Fibroblast of mammary gland (primary cell): ENCODE measurements at places on chromosomes 7 and 10.

GRCh38 chr7:27188386-27189294 lies 3.6 kb upstream of the HOXA11 start:
- no peak for DNase-seq

DNA sequence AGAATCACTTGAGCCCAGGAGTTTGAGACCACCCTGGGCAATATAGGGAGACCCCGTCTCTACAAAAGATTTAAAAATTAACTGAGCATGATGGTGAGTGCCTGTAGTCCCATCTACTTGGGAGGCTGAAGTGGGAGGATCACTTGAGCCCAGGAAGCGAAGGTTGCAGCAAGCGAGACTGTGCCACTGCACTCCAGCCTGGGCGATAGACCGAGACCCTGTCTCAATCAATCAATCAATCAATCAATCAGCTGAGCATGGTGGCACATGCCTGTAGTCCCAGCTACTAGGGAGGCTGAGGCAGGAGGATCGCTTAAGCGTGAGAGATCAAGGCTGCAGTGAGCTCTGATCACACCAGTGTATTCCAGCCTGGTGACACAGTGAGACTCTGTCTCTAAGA lies 40.5 kb downstream of the DNAJB12 start:
- DNase-seq, result no peak

DNA sequence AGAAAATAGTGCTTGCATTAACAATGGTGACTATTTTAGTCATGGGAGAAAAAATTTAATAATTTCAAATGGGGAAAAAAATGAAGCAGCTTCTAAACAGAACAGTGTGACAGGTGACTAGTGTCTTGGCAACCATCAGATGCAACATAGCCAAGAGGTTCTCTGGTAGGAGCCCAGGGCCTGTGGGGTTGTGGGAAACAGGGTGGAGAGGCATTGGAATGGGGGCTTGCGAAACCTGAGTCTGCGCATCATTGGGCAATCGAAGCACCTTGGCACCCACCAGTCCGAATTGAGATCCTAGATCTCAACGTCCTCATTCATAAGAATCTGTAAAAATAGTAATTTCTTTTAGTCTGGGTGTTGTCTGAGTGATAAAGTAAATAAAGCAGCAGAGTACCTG lies 19.2 kb upstream of the PARD3 start:
- DNase-seq, result no peak

DNA sequence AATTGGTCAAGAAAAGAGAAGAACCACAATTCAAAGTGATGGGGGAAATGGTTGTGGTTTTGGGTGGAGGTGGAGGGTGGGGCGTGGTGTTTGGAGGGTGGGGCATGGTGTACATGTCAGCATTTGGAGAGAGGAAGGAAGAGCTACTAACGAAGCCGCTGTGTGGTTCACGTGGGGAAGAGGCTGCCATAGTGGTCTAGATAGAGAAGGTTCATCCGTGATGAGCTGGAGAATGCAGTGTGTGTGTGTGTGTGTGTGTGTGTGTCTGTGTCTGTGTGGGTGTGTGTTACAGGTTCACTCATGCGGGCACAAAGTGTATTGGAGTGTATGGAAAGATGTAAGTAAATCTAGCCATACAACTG lies 6.1 kb upstream of the VCL start:
- DNase-seq, result no peak

DNA sequence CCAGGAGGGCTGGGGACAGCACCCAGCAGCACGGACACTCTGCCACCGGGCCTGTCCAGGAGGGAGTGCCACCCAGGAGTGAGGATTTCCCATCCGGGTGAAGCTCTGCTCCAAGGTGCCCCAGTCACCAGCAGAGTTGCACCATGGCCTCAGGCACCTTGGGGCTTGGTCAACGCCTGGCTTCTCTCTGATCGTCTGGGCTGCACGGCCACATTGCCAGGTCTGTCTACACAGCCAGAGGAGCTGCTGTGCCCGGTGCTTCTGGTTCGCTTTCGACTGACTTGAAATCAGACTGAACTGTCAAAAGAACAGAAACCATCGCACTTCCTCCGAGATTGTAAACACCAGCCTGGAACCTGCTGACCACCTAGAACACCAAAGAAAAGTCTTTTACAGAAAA lies 12.0 kb downstream of the SHH start:
- DNase-seq, result no peak

- DNase-seq, result no peak
These were observed 47.0 kb upstream of the AMPH start for GRCh38 chr7:38677981-38678697.

GRCh38 chr10:10886861-10887531 lies 130.7 kb upstream of the CELF2 start:
- no peak for DNase-seq

GRCh38 chr10:125064681-125065492 lies 95.5 kb downstream of the CTBP2 start:
- peak; percentile 55 for DNase-seq

DNA sequence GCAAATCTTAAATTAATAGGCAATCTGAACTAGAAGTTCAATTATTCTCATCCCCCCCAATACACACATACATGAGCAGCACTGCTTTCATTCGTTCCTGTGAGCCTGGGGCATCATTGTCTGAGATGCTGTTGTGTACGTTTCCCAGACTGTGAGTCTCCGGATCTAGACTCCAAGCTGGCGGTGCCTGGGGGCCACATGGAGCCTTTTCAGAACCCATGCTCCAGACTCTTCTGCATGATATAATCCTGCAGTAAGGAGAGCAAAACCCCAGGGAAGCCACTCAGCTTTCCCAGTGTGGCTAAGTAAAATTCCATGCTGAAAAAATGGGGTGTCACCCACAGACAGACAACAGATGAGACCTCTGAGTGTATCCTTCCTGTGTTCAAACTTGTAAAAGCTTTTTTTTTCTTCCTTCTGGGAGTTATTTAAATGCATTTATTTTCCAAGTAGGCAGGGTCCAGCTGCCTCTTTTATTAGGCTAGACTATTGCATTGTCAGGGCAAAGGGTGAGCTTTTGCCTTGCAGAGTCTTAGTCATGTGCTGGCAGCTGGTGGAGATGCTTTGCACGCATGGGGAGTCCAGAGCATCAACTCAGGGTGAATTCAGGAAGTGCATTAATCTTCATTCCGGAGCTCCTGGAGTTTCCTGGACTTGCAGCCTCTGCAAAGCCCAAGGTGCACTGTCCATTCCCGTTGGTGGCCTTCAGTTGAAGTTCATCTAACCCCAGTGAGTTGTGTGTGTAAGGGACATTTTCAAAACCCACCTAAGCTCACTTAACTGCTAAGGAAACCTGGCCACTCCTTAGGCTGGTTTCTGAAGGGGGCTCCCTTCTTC lies 185.7 kb upstream of the ADO start:
- peak; percentile 83 for DNase-seq

GRCh38 chr10:59847326-59847725 lies 59.0 kb downstream of the CCDC6 start:
- DNase-seq, result no peak

DNA sequence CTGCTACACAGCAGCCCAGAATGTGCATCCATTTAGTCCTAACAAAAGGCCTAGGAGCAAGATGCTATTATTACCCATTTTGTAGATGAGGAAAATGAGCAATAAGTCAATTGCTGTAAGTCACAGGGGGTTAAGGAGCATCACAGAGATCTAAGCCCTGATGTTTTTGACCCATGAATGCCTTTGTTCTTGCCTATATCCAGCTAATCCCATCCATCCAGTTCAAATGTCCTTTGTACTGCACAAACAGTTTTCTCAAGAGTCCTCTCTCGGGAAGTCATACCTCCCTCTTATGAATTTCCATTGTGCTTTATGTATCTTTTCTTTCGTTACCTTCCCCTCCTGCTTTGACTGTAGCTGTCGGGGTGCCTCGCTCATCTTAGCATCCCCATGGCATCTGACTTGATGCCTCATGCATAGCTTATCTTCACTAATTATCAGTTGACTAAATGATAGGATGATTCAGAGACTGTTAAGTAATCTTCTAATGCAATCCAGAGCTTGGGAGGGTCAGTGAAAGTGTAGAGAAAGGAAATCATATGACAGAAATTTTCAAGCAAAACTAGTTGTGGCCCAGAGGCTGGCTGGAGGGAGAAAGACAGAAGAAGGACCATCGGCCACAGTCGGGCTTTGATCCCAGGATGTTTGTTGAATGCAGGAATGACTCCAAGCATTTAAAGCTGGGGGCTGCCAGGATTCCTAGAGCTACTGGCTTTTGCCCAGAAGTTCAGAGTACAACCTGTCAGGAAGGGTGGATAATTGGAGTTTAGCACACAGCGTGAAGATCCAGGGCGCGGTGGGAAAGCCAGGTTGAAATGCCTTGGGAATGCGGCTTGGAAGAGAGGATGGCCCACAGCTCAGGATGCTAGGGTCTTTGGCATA lies 23.5 kb downstream of the BLVRA start:
- DNase-seq, result peak; percentile 78

DNA sequence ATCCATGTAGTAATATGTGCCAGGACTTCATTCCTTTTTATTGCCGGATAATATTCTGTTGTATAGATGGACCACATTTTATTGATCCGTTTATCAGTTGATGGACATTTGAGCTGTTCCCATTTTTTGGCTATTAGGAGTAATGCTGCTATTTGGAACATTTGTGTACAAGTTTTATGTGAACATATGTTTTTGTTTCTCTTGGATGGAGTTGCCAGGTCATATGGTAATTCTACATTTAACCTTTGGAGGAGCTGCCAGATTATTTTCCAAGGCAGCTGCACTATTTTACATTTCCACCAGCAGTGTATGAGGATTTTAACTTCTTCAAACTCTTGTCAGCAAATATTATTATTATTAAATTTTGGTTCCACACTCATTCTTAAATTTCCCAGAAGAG lies 59.2 kb downstream of the C10orf90 start:
- DNase-seq, result no peak

- DNase-seq, result no peak
These were observed 7.9 kb downstream of the GIMAP5 start for GRCh38 chr7:150745086-150745485.

- DNase-seq, result no peak
These were observed 201.4 kb downstream of the HECW1 start for GRCh38 chr7:43313628-43314378.

DNA sequence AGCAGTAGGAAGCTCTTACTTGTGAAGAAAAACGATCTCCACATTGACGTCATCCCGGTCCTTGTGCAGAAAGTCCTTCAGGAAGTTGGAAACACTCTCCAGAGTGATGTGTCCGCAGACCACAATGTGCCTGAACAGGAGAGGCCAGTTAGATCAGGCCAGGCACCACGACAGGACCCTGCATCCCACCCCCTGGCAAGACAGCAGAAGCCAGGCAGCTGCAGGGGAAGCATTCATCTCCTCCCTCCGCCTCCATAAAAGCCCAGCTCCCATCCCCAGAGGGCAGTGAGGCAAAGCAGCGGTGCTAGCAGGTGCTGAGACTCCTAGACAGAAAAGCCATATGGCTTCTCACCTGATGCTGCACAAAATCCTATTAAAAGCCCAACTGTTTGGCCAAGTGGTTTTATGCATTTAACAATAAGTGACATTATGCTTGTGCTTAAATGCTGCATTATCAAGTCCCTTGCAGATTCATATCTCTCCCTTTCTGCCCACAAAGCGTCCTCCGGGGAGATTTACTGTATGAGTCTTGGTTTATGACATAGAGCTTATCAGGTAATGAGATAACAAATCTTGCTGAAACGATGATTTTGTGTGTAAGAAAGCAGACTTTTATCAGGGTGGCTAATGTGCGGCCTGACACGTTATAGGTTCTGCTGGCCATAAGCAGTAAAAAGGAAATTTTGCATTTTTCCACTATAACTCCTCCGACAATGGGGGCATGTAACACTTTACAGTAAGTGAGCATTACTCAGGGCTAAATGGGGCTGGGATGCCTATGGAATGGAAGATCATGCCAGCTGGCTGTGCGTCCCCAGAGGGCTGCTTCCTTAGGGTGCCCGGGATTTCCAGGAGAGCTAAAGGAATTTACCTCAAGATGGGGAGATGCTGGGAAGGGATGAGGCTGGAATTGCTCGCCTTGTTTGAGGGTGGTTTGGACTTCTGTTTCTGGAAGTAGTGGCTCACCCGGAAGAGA lies 546.9 kb downstream of the KCNMA1 start:
- DNase-seq, result no peak

DNA sequence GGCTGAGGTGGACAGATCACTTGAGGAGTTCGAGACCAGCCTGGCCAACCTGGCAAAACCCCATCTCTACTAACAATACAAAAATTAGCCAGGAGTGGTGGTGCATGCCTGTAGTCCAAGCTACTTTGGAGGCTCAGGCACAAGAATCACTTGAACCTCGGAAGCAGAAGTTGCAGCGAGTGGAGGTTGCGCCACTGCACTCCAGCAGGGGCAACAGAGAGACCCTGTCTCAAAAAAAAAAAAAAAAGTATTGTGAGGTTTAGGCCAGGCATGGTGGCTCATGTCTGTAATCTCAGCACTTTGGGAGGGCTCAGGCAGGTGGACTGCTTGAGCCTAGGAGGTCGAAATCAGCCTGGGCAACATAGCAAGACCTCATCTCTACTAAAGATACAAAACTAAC lies 16.0 kb downstream of the TET1 start:
- no peak for DNase-seq

DNA sequence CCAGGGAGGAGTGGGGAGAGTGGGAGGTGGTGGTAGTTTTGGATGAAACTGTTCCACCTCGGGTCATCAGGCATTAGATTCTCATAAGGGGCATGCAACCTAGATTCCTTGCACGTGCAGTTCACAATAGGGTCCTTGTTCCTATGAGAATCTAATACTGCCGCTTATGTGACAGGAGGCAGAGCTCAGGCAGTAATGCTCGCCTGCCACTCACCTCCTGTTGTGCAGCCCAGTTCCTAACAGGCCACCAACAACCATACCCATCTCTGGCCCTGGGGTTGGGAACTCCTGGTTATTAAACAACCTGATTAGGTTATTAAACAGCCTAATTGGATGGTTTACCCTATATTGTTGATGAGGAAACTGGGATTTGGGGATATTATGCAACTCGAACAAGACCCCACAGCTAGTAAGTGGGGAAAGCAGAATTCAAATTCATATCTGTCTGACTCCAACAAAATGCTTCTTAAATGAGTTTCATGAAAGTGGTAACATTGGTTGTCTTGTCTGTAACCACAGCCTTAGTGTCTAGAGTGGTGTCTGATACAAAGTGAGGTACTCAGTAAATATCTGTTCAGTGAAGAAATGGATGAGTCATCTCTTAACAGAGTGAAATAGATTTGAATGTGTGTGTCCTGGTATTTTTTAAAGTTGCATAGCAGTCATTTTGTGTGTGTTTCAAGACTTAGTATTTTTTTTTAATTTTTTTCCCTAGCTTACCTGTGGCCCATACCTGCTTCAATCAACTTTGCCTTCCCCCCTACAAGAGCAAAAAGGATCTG lies 101.6 kb downstream of the HECTD2 start:
- peak; percentile 83 for DNase-seq

- DNase-seq, result no peak
These were observed 152.0 kb upstream of the PITRM1 start for GRCh38 chr10:3324612-3325038.
